Activated CD4-positive, alpha-beta T cell treated with anti-CD3 and anti-CD28 coated beads, Interleukin-2, amount 10 ng/mL, durations not matched to agents 24 days and 14 days (primary cell): ENCODE measurements at places on chromosomes 6 and 20.

DNA sequence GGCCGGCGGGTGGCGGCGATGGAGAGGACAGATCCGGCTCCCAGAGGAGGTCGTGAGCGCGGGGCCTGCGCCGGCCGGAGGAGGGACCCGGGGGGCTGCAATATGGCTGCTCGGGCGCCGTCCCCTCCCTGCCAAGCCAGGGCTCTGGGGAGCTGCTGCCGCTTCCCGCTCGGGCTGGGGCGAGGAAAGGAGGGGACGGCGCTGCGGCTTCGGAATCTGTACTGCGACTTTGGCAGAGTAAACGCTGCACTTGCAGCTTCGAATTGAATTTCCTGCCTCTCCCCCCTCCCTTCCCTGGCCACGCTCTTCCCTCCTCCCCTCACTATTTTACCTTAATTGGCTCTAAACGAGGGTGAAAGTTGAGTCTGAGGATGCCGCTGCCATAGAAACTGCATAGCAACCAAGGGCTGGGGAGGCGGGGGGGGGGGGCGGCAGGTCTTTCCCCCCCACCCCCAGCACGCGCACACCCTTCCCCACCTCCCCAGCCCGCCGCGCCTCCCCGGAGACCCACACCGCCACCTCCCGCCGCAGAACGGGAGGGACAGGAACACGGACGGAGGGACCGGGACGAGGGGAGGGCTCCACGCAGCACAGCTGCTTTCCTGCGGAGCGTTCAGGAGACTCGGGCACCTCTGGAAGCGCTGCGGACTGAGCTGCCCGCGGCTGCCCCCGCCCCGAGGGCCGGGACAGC lies 93.9 kb downstream of the RNASET2 start:
- H3K4me3 ChIP-seq = peak overlapping the region; percentile 85
- no peaks in the 10 kb centered on the region for H3K36me3 ChIP-seq
- H3K4me1 ChIP-seq = peaks cover 5% of the 10 kb centered on the region
- H3K27me3 ChIP-seq = peaks cover 35% of the 10 kb centered on the region

DNA sequence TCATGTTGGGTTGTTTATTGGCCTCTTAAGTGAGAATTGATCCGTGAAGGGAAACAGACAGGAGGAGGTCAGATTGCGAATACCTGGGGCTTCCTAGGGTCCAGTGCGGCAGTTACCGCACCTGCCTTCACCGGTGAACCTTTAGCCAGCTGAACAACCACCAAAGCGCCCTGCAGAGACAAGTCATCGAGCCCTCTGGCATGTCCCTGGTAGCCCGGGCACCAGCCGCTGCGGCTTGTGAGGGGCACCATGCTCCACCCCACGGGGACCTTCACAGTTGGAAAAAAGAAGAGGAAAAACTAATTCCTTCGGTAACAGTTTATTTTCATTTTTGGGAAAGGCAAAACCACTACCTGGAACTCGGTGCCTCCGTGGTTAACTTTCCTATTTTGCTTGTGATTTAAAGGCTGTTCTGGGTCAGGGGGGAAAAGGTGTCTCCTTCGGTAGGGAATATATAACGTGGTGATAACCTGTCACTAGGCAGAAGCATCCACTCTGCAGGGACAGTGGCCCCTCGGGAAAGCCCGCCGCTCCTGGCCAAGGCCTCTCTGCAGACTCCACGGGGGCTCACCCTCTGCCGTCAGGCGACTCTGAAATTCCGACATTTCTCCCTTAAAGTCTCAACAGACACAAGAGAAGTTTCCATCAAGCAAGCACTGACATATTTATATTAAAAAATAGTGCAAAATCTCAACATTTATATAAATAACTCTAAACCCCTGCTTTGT lies 30.7 kb upstream of the ZBP1 start:
- no peak for DNase-seq
- H3K27ac ChIP-seq = no peak overlapping the region
- H3K4me3 ChIP-seq = no peak overlapping the region
- peaks cover 20% of the 10 kb centered on the region for H3K27me3 ChIP-seq
- no peaks in the 10 kb centered on the region for H3K36me3 ChIP-seq

GRCh38 chr20:24917797-24918578 lies 31.1 kb upstream of the CST7 start:
- H3K27ac ChIP-seq = peak overlapping the region; percentile 22
- DNase-seq = peak; percentile 85
- no peak overlapping the region for H3K4me3 ChIP-seq
- no peaks in the 10 kb centered on the region for H3K36me3 ChIP-seq
- peaks cover 4% of the 10 kb centered on the region for H3K27me3 ChIP-seq

DNA sequence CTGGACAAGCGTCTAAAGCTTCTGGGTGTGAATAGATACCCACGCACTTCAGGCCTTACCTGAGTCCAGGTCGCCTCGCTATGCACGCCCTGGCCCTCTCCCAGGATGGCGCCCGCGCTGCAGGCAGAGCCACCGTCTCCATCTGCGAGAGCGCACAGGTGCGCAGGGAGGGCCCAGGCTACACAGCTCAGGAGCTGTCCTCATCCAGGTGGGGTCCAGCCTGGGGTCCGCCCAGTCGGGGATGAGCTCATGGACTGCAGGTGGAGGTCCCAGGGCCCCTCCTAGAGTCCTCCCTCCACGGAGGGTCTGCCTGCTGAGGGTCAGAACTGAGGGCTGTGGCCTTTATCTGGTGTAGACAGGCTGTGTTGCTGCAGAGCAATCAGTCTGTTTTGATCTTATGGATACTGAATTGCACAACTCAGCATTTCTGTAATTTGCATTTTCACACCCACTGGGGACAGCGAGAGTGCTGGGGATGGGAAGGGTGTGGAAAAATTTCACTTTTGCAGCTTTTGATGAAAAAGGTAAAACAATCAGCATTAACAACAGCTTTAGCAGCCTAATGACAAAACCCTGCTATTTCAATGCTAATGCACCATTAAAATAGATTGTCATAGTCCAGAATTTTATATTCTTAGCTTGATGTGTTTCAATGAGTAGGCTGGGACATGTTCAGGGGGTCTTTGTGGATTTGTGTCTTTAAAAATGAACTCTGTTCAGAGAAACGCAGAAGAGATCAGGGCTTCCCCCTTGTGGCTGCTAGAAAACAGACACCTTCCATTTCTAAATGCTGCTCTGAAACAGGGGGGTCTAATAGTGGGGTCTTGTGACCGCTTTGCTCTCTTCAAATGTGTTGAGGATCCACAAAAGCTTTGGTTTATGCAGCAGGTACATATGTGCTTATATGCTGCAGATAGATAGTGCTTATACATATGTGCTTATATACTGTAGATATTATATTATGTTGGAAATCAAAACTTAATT lies 77.8 kb upstream of the PHACTR3 start:
- H3K4me1 ChIP-seq = peaks cover 2% of the 10 kb centered on the region
- H3K27ac ChIP-seq = no peak overlapping the region
- H3K27me3 ChIP-seq = peaks cover 39% of the 10 kb centered on the region
- no peak overlapping the region for H3K4me3 ChIP-seq
- no peaks in the 10 kb centered on the region for H3K36me3 ChIP-seq
- DNase-seq = peak; percentile 48

- H3K27me3 ChIP-seq = no peaks in the 10 kb centered on the region
- peaks cover 28% of the 10 kb centered on the region for H3K4me1 ChIP-seq
- DNase-seq = peak; percentile 89
- no peak overlapping the region for H3K27ac ChIP-seq
- H3K4me3 ChIP-seq = no peak overlapping the region
- peaks cover 26% of the 10 kb centered on the region for H3K36me3 ChIP-seq
Measured at GRCh38 chr20:31569163-31570020, 35.7 kb upstream of the ID1 start.

GRCh38 chr6:84791233-84791632 lies 26.8 kb upstream of the TBX18 start:
- H3K4me3 ChIP-seq = no peak overlapping the region
- H3K27me3 ChIP-seq = no peaks in the 10 kb centered on the region
- DNase-seq = no peak
- H3K36me3 ChIP-seq = no peaks in the 10 kb centered on the region
- no peak overlapping the region for H3K27ac ChIP-seq
- no peaks in the 10 kb centered on the region for H3K4me1 ChIP-seq

DNA sequence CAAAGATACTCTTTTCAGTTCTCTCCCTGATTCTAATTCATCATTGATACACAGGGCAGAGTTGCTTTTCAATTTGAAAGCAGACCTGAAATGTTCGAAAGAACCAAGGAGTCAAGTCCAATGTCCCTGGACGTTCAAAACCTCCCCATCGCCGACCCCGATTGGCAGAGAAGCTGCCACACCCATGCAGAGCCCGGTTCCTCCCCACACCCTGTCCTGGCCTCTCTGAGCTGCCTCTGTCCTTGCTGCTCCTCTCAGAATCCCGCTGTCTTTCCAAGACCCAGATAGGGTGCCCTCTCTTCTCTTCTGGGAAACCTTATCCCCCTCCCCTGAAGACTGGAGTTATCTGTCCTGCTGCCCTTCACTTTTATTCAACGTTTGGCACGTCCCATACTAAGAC lies 52.3 kb upstream of the CITED2 start:
- H3K27ac ChIP-seq = no peak overlapping the region
- no peak overlapping the region for H3K4me3 ChIP-seq
- DNase-seq = no peak
- peaks cover 26% of the 10 kb centered on the region for H3K27me3 ChIP-seq

- no peak overlapping the region for H3K4me3 ChIP-seq
- no peak for DNase-seq
- H3K36me3 ChIP-seq = no peaks in the 10 kb centered on the region
- H3K27ac ChIP-seq = no peak overlapping the region
- peaks cover 4% of the 10 kb centered on the region for H3K4me1 ChIP-seq
Measured at GRCh38 chr20:19786311-19786710, 28.3 kb downstream of the RIN2 start.

DNA sequence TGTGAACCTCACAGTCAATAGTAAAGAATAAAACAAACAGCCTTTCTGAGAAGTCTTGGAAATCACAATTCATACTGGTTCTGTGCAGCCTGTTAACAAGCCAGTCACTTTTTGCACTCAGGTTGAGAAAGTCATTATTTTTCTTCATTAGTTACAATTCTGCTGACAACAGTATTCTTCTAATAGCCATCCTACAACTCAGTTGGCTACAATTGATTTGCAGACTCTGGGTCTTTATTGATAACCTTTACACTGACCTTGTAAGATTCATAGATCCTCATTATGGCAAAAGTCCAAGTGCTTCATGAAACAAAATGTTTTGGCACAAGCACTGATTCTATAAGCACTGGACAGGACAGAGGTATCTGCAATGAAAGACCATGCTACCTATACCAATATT lies 34.9 kb upstream of the POPDC3 start:
- H3K4me3 ChIP-seq = no peak overlapping the region
- peaks cover 6% of the 10 kb centered on the region for H3K27me3 ChIP-seq
- no peaks in the 10 kb centered on the region for H3K36me3 ChIP-seq

- peaks cover 63% of the 10 kb centered on the region for H3K27me3 ChIP-seq
- no peak for DNase-seq
- no peaks in the 10 kb centered on the region for H3K36me3 ChIP-seq
- H3K27ac ChIP-seq = no peak overlapping the region
- no peak overlapping the region for H3K4me3 ChIP-seq
Measured at GRCh38 chr6:167798453-167798852, 28.3 kb upstream of the AFDN start.

DNA sequence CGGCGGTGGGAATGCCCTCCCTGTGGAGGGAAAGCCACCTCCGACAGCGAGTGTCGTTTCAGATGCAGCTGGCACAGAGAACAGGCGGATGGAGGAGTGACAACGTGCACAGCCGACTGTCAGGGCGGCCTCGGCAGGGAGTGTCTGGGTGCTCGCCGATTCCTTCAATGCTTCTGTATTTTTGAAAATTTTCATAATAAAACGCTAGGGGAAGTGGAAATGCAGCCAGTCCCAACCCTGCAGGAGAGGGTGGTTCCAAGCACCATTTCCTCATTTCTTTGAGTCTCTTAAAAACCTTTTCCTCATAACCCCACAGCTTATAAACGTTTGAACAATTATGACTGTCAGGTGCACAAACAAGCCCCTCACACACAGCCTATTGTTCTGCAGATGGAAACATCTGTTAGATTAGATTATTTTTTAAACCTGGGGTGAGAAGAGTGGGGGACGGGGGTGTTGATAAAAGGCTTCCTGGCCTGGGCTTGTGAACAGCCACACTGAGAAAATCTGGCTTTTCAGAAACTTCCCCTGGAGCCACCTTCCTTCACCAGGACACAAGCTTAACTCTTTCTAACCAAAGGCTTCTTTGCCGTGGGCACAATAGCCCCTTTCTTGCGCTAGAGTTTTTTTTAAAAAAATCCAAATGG lies 228.9 kb downstream of the ANKRD60 start:
- no peaks in the 10 kb centered on the region for H3K36me3 ChIP-seq
- peaks cover 15% of the 10 kb centered on the region for H3K27me3 ChIP-seq

- H3K27ac ChIP-seq = no peak overlapping the region
- no peak for DNase-seq
- H3K27me3 ChIP-seq = no peaks in the 10 kb centered on the region
- H3K4me1 ChIP-seq = no peaks in the 10 kb centered on the region
- H3K36me3 ChIP-seq = no peaks in the 10 kb centered on the region
Measured at GRCh38 chr6:35024551-35025054, 116.5 kb downstream of the TCP11 start.

DNA sequence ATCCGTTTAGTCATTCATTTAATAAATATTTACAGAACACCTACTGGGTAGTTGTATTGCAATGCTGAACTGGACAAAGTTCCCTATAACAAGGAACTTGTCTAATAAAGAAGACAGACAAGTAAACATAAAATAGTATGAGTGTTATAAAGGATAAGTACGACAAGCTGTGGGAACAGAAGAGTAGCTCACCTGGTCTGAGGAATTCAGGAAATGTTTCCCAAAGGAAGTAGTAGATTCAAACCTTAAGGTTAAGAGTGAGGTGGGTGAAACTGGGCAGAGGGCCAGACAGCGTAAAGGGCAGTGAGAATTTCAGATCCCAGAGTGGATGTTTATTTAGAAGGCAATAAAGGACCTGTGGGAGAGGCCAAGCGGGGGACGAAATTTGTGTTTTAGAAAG lies 72.3 kb upstream of the CD2AP start:
- no peak overlapping the region for H3K27ac ChIP-seq
- H3K36me3 ChIP-seq = no peaks in the 10 kb centered on the region
- no peak for DNase-seq
- no peak overlapping the region for H3K4me3 ChIP-seq

DNA sequence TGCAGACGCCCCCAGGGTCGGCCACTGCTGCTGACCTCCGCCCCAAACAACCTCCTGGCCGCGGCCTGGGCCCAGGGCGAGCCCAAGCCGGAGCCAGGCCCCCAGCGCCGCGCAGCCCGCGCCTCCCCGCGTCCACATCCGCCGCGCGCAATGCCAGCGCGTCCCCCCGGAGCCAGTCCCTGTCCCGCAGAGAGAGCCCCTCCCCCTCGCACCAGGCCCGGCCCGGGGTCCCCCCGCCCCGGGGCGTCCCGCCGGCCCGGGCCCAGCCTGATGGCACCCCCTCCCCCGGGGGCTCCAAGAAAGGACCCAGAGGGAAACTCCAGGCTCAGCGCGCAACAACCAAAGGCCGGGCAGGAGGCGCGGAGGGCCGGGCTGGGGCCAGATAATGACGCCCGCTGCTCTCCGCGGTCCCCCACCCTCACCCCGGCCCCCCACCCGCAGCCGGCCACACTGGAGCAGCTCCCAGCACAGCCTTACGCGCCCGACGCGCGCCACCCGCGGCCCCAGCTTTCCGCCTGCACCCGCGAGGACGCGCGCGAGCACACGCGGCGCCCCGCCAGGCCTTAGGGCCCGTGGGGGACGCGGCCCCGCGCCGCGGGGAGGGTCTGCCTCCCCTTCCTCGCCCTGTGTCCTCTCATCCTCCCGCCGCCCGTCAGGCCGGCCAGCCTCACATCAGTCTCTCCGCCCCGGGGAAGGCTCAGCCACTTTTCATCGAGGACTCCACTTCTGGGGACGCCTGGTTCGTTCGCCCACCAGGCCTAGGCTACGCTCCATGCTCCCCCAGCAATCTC lies 12.9 kb upstream of the SLC22A7 start:
- H3K4me1 ChIP-seq = no peaks in the 10 kb centered on the region
- H3K4me3 ChIP-seq = no peak overlapping the region
- no peak for DNase-seq
- no peak overlapping the region for H3K27ac ChIP-seq
- H3K27me3 ChIP-seq = peaks cover 38% of the 10 kb centered on the region
